CD4-positive, alpha-beta T cell treated with Interleukin-15 for 1 hour (primary cell): ENCODE measurements at places on chromosomes 16 and 17.

DNA sequence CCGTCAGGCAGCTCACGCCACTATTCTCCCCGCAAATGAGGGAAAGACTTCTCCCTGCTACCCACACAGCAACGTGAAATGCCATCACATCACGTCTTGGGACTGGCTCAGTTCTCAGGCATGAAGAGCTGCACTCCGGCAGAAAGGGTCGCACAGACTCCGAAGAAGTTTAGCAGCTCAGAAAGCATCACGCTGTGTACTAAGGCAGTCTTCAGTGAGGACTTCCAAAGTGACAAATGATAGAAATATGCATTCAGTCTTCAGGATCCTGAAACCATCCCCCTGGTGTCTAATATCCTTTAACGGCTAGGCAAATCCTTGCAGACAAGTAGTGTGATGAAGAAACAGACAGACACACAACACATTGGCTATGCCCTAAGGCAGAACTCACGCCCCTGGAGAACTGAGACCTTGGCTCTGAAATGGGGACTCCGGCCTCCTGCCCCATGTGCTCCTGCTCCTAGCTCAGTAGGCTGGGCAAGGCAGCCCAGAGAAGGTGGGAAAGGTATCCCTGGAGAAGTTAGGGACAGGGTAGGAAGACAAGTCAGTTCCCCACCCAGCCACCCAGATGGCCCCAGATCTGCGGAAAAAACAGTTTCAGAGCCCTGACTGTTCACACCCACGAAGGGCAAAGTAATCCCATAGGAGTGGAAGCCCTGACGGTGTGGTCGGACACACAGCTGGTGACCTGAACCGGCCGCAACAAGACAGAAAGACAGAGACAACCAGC, 1.6 kb downstream of the XYLT1 start:
- no peak for DNase-seq

GRCh38 chr16:74596586-74596985, 10.3 kb downstream of the GLG1 start:
- DNase-seq = no peak

GRCh38 chr17:4800462-4801196, 1.5 kb downstream of the C17orf114 start:
- DNase-seq = no peak

DNA sequence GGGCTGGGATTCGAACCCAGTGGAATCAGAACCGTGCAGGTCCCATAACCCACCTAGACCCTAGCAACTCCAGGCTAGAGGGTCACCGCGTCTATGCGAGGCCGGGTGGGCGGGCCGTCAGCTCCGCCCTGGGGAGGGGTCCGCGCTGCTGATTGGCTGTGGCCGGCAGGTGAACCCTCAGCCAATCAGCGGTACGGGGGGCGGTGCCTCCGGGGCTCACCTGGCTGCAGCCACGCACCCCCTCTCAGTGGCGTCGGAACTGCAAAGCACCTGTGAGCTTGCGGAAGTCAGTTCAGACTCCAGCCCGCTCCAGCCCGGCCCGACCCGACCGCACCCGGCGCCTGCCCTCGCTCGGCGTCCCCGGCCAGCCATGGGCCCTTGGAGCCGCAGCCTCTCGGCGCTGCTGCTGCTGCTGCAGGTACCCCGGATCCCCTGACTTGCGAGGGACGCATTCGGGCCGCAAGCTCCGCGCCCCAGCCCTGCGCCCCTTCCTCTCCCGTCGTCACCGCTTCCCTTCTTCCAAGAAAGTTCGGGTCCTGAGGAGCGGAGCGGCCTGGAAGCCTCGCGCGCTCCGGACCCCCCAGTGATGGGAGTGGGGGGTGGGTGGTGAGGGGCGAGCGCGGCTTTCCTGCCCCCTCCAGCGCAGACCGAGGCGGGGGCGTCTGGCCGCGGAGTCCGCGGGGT, at the start of gene CDH1:
Gene CDH1, plus strand, starts transcription at position 247 of the 684 bp plus-strand sequence. Its CDS starts 124 bp downstream, at position 371.
- DNase-seq = no peak

DNA sequence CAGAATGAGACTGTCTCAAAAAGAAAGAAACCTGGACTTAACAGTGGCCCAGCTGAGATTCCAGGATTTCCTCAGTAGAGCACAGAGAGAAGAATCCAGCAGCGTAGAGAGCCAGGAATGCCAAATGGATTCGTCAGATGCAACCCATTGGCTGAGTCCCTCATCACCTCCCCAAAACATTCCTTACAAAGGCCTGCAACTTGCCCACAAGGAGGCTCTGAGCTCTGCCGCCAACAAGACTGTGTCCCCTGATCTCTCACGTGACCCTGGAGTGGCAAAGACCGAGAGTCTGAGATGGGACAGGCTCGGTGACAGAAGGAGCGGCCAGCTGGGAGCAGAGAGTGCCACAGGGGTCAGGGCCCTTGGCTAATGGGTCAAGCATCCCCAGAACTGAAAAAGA, 6.9 kb upstream of the CHMP6 start:
- no peak for DNase-seq

GRCh38 chr17:61627658-61628057, 36.6 kb upstream of the NACA2 start:
- no peak for DNase-seq

DNA sequence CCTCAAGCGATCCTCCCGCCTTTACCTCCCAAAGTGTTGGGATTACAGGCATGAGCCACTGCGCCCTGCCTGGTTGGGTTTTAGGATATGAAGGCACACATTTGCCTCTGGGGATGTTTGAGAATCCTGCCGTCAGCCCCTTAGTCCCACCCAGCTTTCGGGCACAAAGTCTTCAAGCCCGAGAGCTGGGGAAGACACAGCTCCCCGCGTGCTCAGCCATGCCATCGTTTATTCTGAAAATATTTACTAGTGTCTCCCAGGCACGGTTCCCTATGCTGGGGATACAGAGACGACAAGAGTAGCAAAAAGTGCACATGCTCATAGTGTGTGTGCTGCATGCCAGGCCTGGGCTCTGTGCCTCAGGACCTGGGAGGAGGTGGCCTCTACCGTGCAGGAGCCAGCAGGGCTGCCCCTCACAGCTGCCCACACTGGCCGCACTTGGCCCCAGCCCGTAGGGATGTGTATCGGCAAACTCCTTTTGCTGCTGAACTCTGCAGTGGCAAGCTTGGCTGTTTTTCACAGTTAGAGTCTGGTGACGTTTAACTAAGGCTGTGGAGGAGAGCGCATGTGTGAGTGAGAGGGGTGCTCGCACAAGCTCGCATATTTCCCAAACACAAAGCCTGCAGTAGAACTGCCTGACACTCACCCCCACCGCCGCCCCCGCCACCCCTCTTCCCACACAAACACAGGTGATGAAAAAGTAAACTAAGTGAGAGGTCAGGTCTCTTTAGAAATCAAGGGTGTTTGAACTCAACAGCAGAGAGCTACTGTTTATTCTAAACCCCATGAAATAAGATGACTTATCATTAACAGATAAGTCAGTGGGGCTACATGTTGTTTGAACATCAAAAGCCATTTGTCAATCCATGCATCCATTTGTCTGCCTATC, 266.4 kb downstream of the MRTFB start:
- DNase-seq = no peak

- DNase-seq = no peak
Measured at GRCh38 chr17:4364622-4365041, 1.8 kb downstream of the UBE2G1 start.

GRCh38 chr17:78939615-78940014, 14.4 kb upstream of the TIMP2 start:
- DNase-seq = no peak

- no peak for DNase-seq
Measured at GRCh38 chr17:57480438-57481196, 224.3 kb downstream of the MSI2 start.

DNA sequence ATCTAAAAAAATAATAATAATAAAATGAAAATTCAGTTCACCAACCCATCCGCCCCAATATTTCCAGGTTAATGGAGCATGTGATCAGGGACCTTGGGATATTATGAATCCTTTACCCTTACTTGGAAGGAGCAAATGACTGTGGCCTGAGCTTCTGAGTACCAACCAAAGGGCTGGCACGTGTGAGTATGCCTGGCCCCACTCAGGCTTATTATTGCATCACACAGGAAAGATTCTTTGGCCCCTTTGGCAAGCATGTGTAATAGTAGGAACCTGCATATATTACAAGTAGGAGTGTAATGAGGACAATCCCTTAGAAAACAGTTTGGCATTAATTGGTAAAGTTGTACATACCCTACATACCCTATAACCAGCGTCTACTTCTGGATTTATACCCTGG, 7.2 kb upstream of the C17orf78 start:
- DNase-seq = no peak

DNA sequence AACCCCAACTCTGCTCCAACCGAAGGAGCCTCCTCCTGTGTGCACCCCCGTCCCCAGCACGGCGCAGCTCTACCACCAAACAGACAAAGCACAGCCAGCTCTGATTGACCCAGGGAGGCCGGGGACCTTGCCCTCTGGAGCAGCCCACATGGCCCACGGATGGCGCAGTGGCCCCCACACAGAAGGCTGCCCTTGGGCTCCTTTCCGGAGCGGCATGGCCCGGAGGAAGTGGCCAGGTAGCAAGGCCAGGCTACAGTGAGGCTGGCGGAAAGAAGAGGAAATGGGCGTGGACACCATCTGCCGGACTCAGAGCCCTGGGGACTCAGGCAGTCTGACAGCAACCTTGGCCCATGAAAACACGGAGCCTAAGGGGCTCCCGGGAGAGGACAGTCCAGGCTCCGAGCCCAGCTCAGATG, 19.9 kb upstream of the ZC3H18 start:
- no peak for DNase-seq

DNA sequence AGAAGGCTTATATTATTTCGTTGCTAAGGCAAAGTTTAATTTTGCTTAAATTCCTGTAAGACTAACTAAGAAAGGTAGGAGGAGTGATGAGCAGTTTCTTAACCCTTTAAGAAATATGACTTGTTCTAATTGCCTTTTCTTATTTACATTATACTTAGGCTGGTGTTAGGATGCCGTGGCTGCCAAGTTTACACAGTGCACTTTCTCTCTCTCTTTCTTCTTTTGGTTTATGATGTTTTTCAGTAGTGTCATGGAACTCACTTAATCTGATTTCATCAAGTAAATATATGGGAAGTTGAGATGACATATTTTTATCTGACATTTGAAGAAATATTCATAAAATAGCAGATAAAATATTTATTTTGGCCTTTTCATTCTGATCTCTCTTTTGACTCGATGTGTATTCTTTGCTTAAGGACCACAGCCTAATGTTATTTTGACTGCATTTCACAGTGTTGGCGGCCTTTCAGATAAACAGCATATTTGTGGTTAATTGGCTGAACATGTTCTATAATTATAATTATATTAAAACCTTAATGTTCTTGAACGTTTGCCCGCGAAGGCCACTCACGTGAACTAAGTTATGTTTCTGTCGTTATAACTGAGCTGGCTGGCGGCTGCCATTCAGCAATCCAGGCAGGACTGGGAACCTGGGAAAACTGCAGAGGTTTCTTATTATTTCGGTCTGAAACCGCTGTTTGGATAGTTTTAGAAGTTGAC, 191.6 kb downstream of the WWOX start:
- no peak for DNase-seq

DNA sequence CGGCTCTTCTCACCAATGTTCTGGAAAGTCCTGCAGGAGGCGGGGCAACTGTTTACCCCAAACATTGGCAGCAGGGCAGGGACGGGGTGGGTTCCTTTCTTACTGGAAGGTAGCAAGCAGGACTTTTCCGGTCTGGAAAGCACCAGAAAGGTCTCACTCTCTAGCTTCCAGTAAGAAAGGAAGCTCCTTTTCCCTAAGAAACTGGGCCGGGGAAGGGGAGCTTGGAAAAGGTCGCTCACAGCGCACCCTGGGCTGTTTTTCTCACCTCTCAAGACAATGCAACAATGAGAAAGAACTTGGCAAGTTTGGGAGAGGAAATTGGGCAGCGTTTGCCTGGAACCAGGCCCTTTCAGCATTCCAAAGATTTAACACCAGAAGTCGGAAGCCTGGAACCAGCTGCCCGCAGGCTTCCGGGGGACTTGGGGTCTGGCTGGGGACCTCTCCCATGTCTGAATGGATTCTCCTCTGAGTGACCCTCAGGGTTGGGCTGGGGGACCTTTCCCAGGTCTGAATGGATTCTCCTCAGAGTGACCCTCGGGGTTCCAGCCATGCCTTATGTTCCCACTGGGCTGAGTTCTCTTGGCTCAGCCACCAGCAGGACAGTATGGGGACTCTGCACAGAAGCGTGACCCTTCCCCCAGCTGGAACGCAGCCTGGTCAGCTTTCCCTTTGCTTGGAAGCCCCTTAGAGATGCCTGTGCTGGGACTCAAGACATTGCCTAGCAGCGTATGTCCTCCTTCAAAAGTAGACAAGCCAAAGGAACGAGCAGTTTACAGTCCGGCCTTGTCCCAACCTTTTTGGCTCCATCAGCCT, 166.5 kb upstream of the PLCG2 start:
- DNase-seq = no peak

- no peak for DNase-seq
Measured at GRCh38 chr16:27547134-27547533, 2.6 kb downstream of the GTF3C1 start.

DNA sequence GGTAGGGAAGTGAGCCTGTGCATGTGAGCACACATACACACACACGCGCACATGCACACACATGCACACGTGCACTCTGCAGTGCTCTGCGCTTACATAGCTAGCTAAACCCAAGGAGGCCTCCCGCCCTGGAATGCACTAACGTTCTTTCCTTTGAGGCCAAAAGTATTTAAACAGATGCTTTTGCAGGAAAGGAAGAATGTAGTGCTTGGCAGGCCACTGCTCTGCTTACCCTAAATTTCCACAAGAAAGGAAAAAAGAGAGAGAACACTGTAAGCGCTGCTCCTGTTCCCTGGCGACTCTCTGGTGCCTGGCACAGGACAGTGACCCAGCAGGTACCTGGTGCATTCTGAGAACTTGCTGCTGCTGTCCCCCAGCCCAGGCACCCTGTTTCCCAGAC, 31.3 kb upstream of the MRPS23 start:
- no peak for DNase-seq

DNA sequence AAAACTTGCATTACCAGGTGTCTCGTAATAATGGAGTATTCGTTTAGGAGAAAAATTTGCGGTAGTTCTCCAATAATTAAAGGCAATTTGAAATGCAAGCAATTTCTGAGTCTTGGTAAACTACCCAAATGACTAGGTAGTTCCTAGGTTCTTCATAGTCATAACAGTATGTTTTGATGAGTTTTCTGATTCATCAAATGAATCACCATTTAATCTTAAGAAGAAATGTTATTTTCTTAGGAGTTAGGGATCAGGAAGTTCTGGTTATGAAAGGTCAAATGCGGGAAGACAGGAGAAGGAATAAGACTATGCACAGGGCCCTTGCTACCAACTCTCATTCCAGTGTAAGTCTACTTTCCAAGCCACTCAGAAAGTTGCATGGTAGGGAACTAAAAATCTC, 221.5 kb upstream of the SOX9 start:
- no peak for DNase-seq

DNA sequence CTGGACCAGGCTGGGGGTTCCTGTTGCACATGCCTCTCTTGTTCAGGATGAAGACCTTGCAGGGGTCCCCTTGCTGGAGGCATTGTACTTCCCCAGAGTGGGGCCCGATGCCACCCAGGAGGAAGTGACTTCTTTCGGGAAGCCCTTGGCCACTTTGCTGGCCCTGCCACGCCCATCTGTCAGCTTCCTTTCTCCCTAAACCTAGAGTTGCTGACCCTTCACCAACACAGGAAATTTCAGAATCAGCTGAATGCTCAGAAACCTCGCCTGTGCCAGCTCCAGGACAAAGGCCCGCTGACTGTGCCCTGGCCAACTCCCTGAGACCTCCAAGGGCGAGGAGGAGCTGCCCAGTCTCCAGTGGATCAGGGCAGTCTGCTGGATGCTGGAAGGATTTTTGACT, 26.7 kb downstream of the WNT9B start:
- DNase-seq = peak; percentile 28
